ENCODE measurements at places on chromosomes 2 and 18.

DNA sequence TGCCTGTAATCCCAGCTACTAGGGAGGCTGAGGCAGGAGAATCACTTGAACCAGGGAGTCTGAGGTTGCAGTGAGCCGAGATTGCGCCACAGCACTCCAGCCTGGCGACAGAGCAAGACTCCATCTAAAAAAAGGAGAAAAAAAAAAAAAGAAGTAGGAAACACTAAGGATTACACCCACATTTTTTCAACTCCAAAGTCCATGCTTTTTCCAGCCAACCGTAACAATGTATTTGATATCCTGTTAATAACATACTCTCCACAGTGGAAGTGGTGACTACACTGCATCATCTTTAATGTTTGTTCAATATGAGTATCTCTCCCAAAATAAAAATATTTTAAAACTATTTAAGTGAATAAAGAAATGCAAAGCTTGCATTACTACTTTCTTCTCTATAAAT lies 481.6 kb upstream of the ACVR2A start:
- DNase-seq: no peak

DNA sequence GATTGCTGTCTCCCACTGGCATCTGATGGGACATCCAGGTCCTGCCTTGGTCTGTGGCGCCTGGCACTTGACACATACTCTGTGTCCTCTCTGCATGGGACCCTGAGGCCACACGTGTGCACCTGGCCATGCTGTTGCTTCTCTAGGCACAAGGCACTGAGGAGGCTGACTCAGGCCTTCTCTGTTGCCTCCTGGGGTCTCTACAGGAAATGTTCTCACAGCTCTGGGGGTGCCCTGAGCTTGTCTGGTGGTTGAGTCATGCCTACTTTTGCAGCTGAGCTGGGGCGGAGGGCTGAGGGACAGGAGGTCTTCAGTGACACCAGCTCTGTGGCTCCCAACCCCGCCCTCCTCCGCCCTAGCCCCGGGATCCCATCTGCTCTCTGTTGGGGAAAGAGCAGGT lies 207.0 kb upstream of the HS6ST1 start:
- DNase-seq: no peak

DNA sequence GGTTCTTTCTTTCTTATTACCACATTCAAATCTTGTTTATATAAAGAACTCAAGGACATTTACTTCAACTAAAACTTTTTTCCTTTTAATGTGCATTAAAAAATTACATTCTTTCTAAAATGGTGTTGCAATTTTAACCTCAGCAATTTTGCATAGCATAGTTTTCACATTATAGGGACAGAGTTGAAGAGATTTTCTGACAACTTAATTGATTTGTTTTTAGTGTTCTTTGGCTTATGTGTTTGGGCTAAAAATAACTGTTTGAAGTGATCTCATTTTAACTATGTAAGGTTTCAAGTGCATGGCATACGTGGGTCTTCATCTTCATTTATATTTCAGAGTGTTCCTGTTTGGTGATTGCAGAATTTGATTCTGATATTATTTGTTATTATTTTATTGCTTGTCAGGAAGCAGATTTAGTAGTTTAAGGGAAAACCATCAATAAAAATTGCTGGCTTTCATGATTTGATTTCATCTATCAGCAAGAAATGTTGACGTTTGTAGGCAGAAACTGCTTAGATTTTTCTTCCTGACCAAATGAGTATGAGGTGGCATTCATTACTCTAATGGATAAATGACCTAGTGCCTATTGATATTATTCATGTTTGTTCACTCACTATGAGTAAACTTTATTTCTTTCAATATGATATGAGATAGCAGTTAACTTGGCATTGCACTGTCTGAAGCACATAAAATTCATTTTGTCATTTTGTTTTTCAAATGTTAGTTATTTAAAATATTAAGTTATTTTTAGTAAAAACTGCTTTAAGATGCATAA lies 398.4 kb downstream of the NUP35 start:
- DNase-seq: no peak

DNA sequence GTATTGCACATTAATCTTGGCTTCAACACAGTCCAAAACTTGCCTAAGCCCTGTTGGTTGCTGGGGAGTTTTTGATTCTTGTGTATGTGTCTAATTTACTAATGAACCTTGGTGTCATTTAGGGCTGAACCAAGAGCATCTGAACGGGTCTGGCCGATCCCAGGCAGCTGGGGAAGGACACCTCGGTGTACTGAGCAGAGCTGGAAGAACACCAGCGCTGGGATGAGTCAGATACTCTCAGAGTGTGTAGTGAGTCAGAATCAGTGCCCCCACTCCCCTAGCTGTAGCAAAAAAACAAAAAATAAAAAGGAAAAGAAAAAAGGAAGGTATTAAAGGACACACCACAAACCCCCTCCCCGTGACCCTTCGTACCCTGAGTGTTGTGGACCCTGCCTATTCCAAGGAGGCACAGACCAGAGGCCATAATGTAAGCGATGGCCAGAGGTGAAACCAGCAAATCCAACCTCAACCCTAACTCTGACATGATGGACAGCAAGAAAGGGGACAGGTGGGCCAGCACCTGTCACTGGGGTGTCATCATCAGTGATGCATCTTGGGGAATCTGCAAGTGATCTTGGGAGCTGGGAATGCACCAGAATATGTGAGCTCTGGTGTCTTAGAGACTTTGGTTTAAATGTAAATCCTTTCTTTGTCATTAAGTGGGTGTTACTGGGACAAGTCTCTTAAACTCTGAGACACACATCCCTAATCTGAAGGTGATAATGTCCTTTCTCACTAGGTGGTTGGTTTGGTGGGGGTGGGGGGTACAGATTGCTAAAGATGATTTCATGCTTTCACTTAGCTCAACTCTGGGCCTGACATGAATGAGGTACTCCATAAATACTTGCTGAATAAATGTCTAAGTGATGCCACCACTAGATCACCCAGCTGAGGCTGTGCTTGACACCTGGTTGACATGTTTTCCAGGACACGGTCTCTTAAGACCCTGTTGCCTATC lies 34.2 kb upstream of the NCOA1 start:
- peak; percentile 71 for DNase-seq

- DNase-seq: no peak
Measured at GRCh38 chr2:113278073-113278741, 514 bp downstream of the PAX8 start.

DNA sequence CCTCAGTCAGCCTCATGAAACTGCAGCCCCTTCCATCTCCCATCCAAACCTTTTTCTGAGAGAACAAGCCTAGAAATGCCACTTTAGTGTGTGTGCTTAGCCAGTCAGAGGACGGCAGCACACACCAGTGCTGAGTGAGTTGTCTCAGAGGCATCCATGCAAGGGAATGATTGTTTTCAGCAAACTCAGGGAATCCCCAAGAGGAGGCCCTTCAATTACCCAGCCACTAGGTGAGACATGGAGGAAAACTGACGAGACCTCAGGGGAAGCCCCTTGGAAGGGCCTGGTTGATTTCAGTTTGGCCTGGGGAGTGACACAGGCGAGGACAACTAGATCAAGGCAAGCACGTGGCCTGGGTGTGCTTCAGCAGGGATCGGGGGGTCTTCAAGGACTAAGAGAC lies 49.7 kb downstream of the APOB start:
- no peak for DNase-seq

DNA sequence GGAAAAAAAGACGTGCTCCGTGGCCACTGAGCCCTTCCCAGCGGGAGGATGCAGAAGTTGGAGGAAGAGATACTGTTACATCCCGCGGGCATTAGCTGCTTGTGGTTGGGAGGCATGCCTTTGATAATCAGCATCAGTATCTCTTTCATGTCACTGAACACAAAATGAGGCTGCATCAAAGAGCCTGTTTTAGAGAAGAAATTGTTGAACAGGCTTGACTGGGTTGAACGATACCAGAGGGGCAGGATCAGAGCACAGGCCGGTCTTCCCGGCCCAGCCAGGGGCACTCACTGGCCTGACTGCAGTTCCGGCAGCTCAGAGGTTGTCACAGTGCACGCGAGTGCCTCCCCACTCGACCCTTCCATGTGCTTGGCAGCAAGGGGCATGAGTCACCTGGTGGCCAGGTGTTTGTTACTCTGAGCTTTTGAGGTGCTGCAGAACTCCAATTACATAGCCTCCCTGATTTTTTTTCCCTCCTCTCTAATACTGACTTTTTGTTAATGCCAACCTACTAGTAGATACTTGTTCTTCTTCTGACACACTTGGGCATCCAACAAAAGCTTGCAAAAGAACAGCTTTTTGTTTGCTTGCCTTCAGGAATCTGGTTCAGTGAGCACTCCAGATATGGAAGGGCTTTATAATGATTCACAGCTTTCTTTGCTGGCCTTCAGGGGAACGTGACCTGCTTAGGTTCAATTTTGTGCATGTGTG lies 121.6 kb downstream of the VAPA start:
- no peak for DNase-seq

DNA sequence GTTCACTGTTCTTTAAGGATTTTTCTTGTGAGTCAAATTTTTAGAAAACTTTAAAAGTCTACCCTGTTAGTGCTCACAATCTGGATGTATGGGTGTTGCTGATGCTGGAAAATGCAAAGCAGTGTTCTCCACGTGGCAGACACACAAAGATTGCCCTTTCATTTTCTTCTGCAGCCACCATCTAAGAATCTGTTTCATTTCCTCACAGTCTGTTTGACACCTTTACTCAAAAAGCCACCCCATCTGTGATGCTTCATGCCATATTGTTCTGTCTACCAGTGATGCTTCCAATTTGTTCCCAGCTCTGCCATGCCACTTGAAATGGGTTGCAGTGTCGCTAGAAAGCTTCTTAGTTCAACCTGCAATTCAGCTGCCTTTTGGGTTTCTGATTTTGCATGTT lies 464.2 kb upstream of the UBE2E3 start:
- no peak for DNase-seq

- DNase-seq: no peak
Measured at GRCh38 chr18:58661423-58661822, 9.8 kb upstream of the MALT1 start.

GRCh38 chr2:102114851-102115497 lies 27.6 kb upstream of the IL1R1 start:
- no peak for DNase-seq

GRCh38 chr2:196256585-196256984 lies 85.2 kb upstream of the STK17B start:
- no peak for DNase-seq

DNA sequence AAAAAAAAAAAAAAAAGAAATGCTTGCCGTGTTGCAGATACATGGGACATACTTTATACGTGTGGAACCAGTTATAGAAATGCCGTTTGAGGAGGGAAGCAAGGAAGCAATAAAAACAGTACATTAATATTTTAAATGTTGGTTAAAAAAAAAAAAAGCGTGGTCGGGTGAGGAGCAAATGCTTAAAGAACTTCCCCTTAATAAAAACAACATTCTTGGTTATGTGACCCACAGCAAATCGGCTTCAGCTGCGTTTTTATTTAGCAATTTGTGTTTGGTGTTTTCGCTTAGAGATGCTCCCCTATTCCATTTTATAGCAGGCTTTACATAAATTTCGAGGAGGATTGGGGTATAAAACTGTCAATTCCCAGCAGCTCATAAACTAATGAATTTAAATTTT lies 223.6 kb downstream of the LRRTM1 start:
- no peak for DNase-seq

GRCh38 chr2:201407265-201407664 lies 44.0 kb downstream of the TRAK2 start:
- no peak for DNase-seq

GRCh38 chr18:60019463-60019840 lies 119.7 kb downstream of the PMAIP1 start:
- DNase-seq: no peak

DNA sequence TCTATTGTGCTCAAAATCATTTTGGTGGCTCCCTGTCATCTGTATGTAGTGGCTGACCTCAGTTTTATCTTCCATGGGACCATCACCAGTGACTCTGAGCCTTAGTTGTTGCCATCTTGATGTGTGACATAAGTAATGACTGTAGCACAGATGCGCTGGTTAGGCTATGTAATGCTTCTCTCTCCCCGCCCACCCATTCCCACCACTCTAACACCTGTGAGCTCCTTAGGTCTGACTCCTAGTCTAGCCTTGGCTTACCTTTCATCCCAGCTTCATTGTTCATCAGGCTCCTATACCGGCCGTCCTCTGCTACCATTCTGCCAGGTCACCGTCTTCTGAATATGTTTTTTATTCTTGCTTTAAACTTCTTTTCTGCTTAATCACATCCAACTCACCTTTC lies 17.2 kb downstream of the MYO1B start:
- no peak for DNase-seq

GRCh38 chr18:10419420-10420103 lies 34.9 kb upstream of the APCDD1 start:
- no peak for DNase-seq

DNA sequence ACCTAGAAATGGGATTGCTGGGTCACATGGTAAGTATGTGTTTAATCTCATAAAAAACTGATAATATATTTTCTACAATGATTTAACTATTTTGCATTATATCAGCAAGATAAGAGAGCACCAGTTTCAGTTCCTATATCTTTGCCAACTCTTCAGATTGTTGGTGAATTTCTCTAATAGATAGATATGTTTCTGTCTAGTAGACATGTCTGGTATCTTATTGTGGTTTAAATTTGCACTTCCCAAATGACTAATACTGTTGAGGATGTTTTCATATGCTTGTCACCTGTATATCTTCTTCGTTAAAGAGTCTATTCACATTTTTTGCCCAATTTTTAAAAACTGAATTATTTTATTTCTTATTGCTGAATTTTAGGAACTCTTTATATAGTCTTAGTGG lies 113.8 kb upstream of the UXS1 start:
- no peak for DNase-seq

- no peak for DNase-seq
Measured at GRCh38 chr2:239664216-239664810, 263.5 kb upstream of the HDAC4 start.

- DNase-seq: no peak
Measured at GRCh38 chr2:158815658-158816057, 20.5 kb downstream of the DAPL1 start.

DNA sequence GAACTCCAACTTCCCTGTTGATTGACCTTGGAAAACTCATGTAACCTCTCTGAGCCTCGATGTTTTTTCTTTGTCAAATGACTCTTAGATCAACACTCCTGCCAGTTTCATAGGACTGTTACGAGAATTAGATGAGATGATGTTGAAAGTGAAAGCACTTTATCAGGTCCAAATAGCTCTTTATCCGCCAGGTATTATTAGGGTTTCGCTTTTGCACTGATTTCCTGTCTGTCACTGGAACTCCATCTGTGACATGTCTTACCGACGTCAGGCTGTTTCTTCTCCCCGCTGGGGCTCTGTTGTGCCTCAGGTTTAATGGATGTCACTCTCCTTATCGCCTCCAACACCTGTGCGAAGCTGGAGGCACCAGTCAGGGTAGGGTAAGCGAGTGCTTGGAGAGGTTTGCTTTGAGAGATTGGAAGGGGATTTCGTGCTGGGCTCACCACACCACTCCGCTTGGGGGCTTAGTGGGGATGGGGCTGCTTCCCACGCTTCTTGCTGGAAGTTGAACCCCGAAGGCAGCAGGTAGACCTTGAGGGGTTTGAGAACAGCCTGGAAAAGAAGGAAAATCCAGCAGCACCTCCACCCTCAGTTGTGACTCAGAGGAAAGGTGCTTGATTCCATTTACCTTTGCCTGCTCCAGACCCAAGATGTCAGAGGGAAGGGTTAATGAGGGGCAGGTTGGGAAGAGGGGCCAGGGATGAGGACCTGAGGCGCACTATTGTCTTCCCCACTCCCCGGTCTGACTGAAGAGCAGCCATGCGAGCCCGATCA lies 4.3 kb downstream of the GAD1 start:
- DNase-seq: peak; percentile 72

GRCh38 chr2:152227969-152228592 lies 52.5 kb upstream of the STAM2 start:
- DNase-seq: no peak

GRCh38 chr18:55934821-55935220 lies 346.8 kb upstream of the TCF4 start:
- no peak for DNase-seq

- no peak for DNase-seq
Measured at GRCh38 chr2:207255565-207256470, 90.1 kb upstream of the KLF7 start.

All from hematopoietic multipotent progenitor cell treated with erythropoietin and hydrocortisone succinate and interleukin-3 and kit ligand, for 15 days (in vitro differentiated cells).